ENCODE measurements at places on chromosomes 16 and 17. TPM values are rescaled to one million over a fixed set of nuclear protein-coding genes. Genes with fewer than 3 reads are reported as not detected.

Gene ABCC12
- not detected for total RNA-seq

Gene CDH3
- 1.3 TPM for total RNA-seq

Gene PITPNM3
- 1.4 TPM for total RNA-seq

Gene ITPRIPL2
- 3.4 TPM for total RNA-seq

Gene HBA1
- total RNA-seq = 1.5 TPM

Gene TMEM238L
- total RNA-seq = not detected

Gene C17orf100
- total RNA-seq = 4.6 TPM

DNA sequence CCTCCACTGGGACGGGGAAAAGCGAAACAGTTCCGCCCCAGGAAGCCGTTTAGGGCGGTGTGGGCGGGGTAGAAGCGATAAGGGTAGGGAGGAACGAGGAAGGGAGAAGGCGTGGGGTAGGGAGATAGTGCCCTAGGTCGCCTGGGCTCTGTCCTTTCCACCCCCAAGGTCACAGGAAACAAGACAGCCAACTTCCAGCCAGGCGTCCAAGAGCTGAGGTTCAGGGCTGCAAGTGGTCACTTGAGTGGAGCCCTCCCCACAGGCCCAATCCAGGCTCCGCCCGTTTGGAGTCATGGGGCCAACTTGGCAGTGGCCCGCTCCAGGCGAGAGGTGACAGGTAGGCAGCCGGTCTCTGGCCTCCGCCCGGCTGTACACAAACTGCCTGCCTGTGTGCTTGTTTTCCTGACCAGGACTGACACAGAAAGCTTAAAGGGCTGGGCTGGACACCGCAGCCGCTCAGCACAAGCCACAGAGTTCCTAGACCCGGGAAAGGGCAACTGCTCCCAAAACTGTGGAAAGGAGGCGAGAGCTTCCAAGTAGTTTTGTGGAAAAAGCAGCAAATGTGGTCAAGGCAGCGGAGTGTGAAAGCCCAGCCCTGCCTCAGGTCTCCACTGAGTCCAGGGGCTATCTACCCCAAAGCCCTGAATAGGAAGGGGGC is at the start of gene RILP:
TSS of gene RILP (minus strand) at position 23 of the 658 bp plus-strand sequence. CDS start 62 bp downstream, outside the sequence.
- no peak within 1 kb of the TSS for H3K27ac ChIP-seq
- H3K27me3 ChIP-seq = peaks cover 4% of the 10 kb centered on the region
- peaks cover 8% of the 10 kb centered on the region for H3K36me3 ChIP-seq
- peak within 1 kb of the TSS; percentile 25 for H3K4me3 ChIP-seq
- DNase-seq = no peak
- H3K4me1 ChIP-seq = peaks cover 13% of the 10 kb centered on the region

- no peak overlapping the region for H3K27ac ChIP-seq
- H3K4me1 ChIP-seq = no peaks in the 10 kb centered on the region
- no peak overlapping the region for H3K4me3 ChIP-seq
- no peak for DNase-seq
- H3K27me3 ChIP-seq = no peaks in the 10 kb centered on the region
These were observed 92.2 kb upstream of the CPHXL start for GRCh38 chr16:75818491-75818890.

DNA sequence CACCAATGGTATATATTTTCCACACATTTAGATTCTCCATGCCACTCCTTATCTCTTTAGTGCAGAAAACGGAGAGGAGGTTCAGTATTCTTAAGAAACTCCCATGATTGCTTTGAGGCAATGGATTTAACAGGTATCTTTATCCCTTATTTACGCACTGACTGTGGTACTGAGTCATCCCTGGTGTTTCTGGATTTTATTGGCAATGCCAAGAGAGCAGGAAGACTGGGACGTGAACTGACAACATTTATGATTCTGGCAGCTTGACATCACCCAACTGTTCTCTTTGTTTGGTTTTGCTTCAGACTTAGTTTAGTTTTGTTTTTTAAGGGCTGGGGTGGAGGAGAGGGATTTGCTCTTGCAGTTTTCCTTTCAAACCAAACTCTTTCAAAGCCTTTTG is 131.4 kb downstream of the WWOX start:
- no peak for DNase-seq
- H3K27me3 ChIP-seq = no peaks in the 10 kb centered on the region
- no peaks in the 10 kb centered on the region for H3K36me3 ChIP-seq

DNA sequence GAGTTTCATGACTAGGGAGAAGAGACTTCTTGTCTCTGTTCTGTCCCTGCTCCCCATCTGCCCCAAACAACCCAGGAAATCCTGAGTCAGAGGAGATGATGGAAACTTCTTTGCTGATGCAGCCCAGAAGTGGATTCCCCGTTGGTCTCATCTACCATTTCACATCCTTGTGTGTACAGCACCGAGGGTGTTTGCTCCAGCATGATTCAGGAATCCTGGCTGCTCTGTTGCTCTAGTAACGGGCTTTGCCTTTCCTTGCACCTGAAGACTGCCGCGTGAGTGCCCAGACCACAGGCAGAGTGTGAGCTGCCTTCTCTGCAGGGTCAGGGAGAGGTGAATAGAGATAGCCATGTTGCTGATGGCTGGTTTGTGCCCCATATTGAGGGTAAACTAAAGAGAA is 408.4 kb downstream of the CPPED1 start:
- H3K27me3 ChIP-seq = peaks cover 2% of the 10 kb centered on the region
- no peak for DNase-seq
- peaks cover 16% of the 10 kb centered on the region for H3K4me1 ChIP-seq
- H3K27ac ChIP-seq = no peak overlapping the region
- no peaks in the 10 kb centered on the region for H3K36me3 ChIP-seq

DNA sequence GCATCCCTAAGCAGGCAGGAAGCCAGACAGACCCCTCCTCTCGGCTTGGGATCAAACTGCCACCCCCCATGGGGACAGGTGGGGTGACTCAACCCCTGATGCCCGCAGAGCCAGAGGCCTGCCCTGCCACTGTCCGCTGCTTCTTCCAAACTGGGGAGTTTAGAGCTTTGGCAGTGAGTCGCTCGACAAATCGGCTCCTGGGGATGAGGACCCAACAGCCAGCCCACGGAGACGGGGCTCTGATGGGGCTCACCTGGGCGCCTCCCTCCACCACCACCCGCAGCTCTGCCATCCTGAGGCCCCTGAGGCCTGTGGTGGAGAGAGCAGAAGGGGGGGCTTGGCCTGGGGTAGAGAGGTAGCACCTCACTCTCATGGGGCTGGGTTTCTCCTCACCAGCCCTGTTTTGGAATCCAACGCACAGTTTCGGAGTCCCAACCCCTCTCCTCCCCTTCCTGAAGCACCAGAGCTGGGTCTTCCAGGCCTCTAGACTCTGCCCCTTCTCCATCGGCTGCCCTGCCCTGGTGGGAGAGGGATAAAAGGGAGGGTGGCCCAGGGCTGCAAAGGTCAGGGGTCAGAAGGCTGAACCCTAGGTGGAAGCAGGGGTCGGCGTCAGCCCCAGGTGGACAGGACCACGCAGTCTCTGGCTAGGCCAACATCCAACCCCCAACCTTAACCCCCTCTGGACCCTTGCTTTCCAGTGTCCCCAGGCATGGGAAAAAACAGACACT is 5.8 kb downstream of the PRSS22 start:
- H3K4me1 ChIP-seq = no peaks in the 10 kb centered on the region
- H3K4me3 ChIP-seq = no peak overlapping the region
- peaks cover 7% of the 10 kb centered on the region for H3K36me3 ChIP-seq
- DNase-seq = no peak

DNA sequence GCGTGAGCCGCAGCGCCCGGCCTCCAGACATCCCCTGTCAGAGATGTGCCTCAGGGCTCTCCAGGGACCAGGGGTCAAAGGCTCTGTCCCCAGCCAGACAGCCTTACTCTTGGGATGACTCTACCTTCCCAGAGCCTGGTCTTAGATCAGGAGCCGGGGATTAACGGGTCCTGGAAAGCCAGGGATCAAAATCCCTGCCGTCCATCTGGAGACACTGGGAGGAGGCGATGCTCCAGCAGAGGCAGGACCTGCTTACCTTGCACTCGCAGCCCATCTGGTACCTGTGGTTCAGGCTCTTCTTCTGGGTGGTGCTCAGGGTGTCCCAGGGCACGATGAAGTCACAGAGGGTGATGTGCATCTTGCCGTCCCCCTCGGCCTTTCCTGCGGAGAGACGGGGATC is 16.7 kb upstream of the USP36 start:
- H3K27me3 ChIP-seq = peaks cover 8% of the 10 kb centered on the region
- H3K36me3 ChIP-seq = no peaks in the 10 kb centered on the region
- H3K27ac ChIP-seq = no peak overlapping the region

GRCh38 chr17:1274245-1274608 is 4.0 kb downstream of the BHLHA9 start:
- H3K4me3 ChIP-seq = no peak overlapping the region
- peaks cover 8% of the 10 kb centered on the region for H3K27me3 ChIP-seq
- H3K36me3 ChIP-seq = no peaks in the 10 kb centered on the region

DNA sequence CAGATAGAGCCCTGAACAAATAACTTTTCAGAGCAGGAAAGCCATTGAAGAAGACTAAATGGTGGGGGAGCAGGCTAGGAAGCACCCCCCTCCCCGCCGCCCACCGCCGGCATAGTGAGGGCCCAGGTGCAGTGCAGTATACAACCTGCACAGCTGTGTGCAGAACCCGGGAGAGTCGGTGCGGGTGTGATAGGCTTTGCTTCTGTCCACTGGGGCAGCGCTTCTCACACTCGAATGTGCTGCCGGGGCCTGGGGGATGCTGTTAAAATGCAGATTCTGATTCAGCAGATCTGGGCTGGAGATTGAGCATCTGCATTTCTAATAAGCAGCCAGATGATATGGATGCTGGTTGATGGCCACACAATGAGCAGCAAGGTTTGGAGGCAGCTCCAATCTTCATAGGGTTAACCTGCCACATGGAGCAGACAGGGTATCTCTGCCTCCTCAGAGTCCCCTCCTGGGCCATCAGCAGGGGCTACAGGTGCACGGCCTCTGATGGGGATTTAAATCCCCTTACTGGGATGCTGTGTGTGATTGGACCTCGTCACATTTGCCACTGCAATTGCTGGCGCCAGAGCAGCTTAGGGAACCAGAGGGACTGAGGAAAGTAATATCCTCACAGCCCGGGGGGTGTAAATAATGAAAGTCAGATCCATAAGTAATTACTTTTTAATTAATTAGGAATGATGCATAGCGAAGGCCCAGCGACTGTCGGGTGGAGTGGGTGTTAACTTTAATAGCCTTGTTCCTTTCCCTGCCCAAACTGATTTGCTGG is 172.0 kb upstream of the RPL38 start:
- H3K27me3 ChIP-seq = peaks cover 15% of the 10 kb centered on the region
- no peak overlapping the region for H3K4me3 ChIP-seq
- H3K4me1 ChIP-seq = peaks cover 33% of the 10 kb centered on the region
- DNase-seq = no peak
- peaks cover 5% of the 10 kb centered on the region for H3K36me3 ChIP-seq
